ENCODE measurements at places on chromosomes 5 and 9. TPM values are rescaled to one million over a fixed set of nuclear protein-coding genes. Genes with fewer than 3 reads are reported as not detected.
A peak's percentile ranks its signal among the peaks of the same experiment; 100 is the strongest.

DNA sequence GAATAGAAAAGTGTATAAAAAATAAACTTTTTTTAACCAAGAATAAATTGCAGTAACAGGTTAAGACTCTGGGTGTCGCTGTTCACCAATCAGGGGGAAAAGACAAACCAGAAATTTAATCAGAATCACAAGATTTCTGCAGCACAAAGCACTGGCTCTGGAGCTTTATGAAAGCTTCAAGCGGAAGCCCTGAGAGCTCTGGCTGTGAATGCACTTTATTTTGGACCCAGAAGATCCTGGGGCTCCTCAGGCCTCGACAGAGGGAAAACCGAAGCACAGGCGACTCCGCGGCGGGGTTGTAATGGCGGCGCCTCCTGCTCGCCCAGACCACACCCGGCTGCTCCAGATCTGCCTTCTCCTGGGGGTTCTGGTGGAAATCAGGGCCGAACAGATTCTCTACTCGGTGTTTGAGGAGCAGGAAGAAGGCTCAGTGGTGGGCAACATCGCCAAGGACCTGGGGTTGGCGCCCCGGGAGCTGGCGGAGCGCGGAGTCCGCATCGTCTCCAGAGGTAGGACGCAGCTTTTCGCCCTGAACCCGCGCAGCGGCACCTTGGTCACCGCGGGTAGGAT lies at the start of gene PCDHGA4:
PCDHGA4 (plus strand) TSS at position 122 of the 570 bp plus-strand sequence; CDS start at position 209, 87 bp downstream.
- DNase-seq = no peak

DNA sequence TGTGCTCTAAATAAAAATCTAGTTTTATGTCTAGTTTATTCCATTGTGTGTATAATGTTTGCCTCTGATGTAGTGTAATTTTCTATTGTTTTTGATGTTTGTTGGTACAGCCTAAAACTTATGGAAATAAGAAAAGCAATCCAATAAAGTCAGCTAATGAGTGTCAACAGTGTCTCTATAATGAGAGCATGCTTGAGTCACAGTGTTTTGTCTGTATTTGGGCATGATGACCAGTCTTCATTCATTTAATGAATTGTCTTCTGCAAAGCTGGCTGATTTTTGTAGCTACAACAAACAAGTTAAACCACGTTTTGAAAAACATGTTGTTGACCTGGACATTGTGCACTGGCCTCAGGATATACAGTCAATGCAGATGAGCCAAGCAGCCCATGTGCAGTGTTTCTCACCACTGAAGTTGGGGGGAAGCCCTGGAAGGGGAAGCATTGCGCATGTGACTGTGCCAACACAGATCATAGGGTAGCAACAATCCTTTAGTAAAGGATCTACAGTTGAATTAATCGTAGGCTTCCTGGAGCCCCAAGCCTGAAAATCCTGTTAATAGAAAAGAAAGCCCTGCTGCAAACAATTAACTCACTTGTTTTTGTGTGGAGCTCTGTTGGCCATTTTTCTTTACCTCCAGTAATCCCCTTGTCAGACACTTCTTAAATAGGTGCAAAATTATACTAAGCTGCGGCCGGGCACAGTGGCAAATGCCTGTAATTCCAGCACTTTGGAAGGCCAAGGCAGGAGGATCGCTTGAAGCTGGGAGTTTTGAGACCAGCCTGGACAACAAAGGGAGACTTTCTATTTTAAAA lies 88.0 kb downstream of the INIP start:
- no peak for DNase-seq

DBH gene
- total RNA-seq = not detected

- peak; percentile 80 for DNase-seq
These were observed 103.5 kb downstream of the MVB12B start for GRCh38 chr9:126430124-126430523.

- no peak for DNase-seq
These were observed 226.0 kb upstream of the PTGER4 start for GRCh38 chr5:40453689-40454088.

Measured in lower leg skin (tissue), 4 donors.